ENCODE measurements at places on chromosomes 5 and 9. TPM values are rescaled to one million over a fixed set of nuclear protein-coding genes. Genes with fewer than 3 reads are reported as not detected.

The AQP3 gene
- total RNA-seq: 0.52 TPM

The LCP2 gene
- total RNA-seq: 2.4 TPM

The LHX3 gene
- 3.8 TPM for total RNA-seq

The RIOK2 gene
- 21.5 TPM for total RNA-seq

The RBM27 gene
- total RNA-seq: 21.9 TPM

The ECSCR gene
- not detected for total RNA-seq

The ZFP37 gene
- total RNA-seq: 15.2 TPM

The C9orf50 gene
- total RNA-seq: not detected

The RLN2 gene
- not detected for total RNA-seq

The TEK gene
- total RNA-seq: 0.30 TPM

The KLF4 gene
- total RNA-seq: 180 TPM

The SLC9A3 gene
- total RNA-seq: 1.5 TPM

The SEMA5A gene
- total RNA-seq: 2.8 TPM

The TMEFF1 gene
- total RNA-seq: 25.0 TPM

The SH2D3C gene
- 0.36 TPM for total RNA-seq

The CDKN2B-AS1 gene
- 6.2 TPM for total RNA-seq

The ITGA2 gene
- total RNA-seq: 0.95 TPM

The DNM1 gene
- total RNA-seq: 54.3 TPM

The EIF4E1B gene
- 1.3 TPM for total RNA-seq

The TAL2 gene
- 0.71 TPM for total RNA-seq

The MYOZ3 gene
- 3.2 TPM for total RNA-seq

The AIF1L gene
- 8.9 TPM for total RNA-seq

The FSTL4 gene
- total RNA-seq: 4.4 TPM

The NEURL1B gene
- total RNA-seq: 0.10 TPM

The IL7R gene
- total RNA-seq: 1.0 TPM
